ENCODE measurements at places on chromosomes 12 and 14.
A peak's percentile ranks its signal among the peaks of the same experiment; 100 is the strongest.

DNA sequence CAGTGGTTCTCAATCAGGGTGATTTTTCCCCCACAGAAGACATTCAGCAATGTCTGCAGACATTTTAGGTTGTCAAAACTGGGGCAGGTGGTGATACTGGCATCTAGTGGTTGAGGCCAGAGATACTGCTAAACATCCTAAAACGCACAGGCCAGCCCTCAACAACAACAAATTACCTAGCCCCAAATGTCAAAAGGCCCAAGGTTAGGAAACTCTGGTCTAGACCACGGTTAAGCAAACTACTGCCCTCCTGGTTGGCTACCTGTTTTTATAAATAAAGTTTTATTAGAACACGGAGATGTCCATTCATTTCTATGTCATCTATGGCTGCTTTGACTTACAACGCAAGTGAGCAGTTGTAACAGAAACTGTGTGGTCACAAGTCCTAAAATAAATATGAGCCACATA lies 186.7 kb downstream of the EFCAB11 start:
- DNase-seq = peak; percentile 20

GRCh38 chr12:104634044-104634443 lies 177.3 kb downstream of the CHST11 start:
- no peak for DNase-seq

- no peak for DNase-seq
These were observed 13.5 kb downstream of the PHLDA1 start for GRCh38 chr12:76018111-76018510.

GRCh38 chr12:104360157-104360556 lies 56.6 kb downstream of the EID3 start:
- no peak for DNase-seq

DNA sequence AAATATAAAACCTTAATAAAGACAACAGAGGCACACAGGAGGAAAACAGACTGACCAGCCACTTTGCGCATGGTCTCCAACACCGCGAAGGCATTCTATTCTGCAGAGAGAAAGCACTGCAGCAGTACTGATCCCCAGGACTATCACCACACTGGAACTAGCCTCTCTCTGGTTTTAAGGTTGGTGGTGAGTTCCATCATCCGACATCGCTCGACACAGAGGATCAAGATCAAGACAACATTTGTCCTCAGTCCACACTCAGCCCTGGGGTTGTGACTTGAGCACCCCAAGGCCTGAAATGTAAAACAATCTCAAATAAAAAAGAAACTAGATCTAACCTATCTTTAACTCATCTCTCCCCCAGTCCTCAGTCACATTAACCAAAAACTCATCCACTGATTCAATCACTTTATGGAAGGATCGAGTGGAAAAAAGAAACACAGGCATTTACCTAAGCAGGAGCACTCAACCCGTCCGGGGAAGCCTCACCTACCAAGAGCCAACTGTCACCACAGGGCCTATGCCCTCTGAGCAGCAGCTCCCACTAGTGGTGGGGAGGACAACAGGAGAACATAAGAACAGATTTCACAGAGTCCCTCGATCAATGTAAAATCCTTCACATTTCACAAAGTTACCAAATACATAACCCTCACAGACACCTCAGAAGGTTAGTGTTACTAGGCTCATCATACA lies 17.7 kb downstream of the STXBP6 start:
- DNase-seq = no peak

- DNase-seq = no peak
These were observed 31.9 kb upstream of the OSBPL8 start for GRCh38 chr12:76591476-76591875.

GRCh38 chr12:130506844-130507243 lies 169.2 kb downstream of the PIWIL1 start:
- DNase-seq = no peak

GRCh38 chr12:108559748-108560147 lies 1.2 kb downstream of the SART3 start:
- DNase-seq = no peak

- DNase-seq = no peak
These were observed 36.6 kb downstream of the SFSWAP start for GRCh38 chr12:131747276-131748177.

DNA sequence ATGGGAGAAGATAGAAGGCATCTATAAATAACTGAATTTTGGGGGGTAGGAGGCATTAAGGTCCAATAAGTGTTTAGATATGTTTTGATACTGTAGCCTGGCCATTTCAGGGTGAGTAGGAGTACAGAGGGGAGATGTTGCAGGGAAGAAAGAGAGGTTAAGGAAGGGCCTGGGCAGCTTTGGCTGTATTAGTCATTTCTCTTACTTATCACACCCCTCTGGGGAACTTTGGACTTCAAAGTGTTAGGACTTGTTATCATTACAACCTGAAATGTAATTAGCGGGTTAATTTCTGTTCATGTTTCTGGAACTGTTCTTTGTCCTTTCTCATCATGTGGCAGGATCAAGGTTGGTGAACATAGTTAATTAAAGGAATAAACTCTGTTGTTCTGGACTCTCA lies 40.3 kb downstream of the SUSD6 start:
- no peak for DNase-seq

- DNase-seq = no peak
These were observed 200.1 kb upstream of the FRMD6 start for GRCh38 chr14:51451561-51451960.

- no peak for DNase-seq
These were observed 111.8 kb downstream of the PRIMA1 start for GRCh38 chr14:93676416-93676958.

- DNase-seq = no peak
These were observed 90.9 kb downstream of the B4GALNT3 start for GRCh38 chr12:550473-551260.

Data from stimulated activated CD4-positive, alpha-beta T cell treated with anti-CD3 and anti-CD28 coated beads, TNF-alpha, amount 100 ng/mL, for 24 hours (primary cell).